ENCODE measurements at places on chromosomes 13 and 19. TPM values are rescaled to one million over a fixed set of nuclear protein-coding genes. Genes with fewer than 3 reads are reported as not detected.
A peak's percentile ranks its signal among the peaks of the same experiment; 100 is the strongest.

SGCG gene
- not detected for total RNA-seq

GRCh38 chr13:19861762-19862161, 1.7 kb downstream of the ZMYM5 start:
- peak overlapping the region; percentile 80 for H3K4me3 ChIP-seq
- peaks cover 56% of the 10 kb centered on the region for H3K36me3 ChIP-seq
- no peaks in the 10 kb centered on the region for H3K27me3 ChIP-seq
- H3K4me1 ChIP-seq = no peaks in the 10 kb centered on the region
- DNase-seq = no peak

DNA sequence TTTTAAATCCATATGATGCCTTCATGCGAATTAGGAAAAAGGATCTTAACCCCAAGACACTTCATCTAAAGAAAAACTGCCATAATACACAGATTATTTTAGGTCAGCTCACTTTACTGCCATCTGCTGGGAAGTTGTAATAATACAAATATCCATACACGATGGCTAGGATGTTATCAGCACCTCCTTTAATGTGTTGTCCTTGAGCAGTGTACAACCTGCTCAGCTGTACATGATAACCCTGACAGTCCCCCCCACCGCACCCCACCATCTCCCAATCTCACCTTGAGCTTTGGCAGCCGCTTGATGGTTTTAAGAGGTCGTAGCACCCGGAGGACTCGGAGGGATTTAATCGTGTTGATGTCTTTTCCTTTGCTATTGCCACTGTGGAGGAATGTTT, 112.2 kb downstream of the IER2 start:
- no peak overlapping the region for H3K4me3 ChIP-seq
- H3K27me3 ChIP-seq = peaks cover 12% of the 10 kb centered on the region
- DNase-seq = no peak
- peaks cover 25% of the 10 kb centered on the region for H3K4me1 ChIP-seq
- H3K36me3 ChIP-seq = peaks cover 8% of the 10 kb centered on the region

DNA sequence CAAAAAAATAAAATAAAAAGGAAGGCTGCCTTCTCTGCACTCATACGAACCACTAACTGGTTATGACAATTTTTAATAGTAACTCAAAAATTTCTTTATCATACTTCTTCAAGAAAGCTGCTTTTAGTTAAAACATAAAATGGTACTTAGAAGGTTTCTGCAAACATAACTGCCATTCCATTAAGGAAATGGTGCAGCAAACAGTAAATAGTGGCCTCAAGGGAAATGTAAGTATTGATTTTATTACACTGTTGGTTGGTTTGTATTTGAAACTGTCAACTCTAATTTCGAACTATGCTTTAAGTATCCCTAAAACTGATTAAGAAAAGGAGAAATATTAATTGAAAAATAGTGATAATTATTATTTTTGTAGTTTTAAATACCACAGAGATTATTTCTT, 278.0 kb downstream of the DACH1 start:
- no peaks in the 10 kb centered on the region for H3K4me1 ChIP-seq
- no peaks in the 10 kb centered on the region for H3K36me3 ChIP-seq
- H3K4me3 ChIP-seq = no peak overlapping the region
- no peak overlapping the region for H3K27ac ChIP-seq
- DNase-seq = no peak

DNA sequence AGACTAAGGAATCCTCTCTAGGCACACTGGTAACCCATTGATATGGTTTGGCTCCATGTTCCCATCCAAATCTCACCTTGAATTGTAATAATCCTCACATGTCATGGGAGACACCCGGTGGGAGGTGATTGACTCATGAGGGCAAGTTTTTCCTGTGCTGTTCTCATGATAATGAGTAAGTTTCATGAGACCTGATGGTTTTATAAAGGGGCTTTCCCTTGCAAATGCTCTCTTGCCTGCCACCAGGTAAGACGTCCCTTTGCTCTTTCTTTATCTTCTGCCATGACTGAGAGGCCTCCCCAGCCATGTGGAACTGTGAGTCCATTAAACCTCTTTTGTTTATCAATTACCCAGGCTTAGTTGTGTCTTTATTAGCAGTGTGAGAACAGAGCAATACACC, 81.4 kb upstream of the GPC6 start:
- no peaks in the 10 kb centered on the region for H3K27me3 ChIP-seq
- no peaks in the 10 kb centered on the region for H3K4me1 ChIP-seq
- no peak overlapping the region for H3K4me3 ChIP-seq
- no peaks in the 10 kb centered on the region for H3K36me3 ChIP-seq

DNA sequence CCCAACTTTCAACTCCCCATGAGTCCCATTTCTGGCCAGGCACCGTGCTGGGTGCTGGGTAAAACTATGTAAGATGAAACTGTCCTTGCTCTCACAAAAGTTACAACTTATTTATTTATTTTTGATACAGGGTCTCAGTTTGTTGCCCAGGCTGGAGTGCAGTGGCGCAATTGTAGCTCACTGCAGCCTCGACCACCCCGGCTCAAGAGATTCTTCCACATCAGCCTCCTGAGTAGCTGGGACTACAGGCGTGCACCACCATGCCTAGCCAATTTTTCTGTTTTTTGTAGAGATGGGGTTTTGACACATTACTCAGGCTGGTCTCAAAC, 12.9 kb upstream of the CADM4 start:
- H3K27me3 ChIP-seq = no peaks in the 10 kb centered on the region
- no peaks in the 10 kb centered on the region for H3K4me1 ChIP-seq
- H3K27ac ChIP-seq = no peak overlapping the region
- H3K36me3 ChIP-seq = peaks cover 71% of the 10 kb centered on the region

DNA sequence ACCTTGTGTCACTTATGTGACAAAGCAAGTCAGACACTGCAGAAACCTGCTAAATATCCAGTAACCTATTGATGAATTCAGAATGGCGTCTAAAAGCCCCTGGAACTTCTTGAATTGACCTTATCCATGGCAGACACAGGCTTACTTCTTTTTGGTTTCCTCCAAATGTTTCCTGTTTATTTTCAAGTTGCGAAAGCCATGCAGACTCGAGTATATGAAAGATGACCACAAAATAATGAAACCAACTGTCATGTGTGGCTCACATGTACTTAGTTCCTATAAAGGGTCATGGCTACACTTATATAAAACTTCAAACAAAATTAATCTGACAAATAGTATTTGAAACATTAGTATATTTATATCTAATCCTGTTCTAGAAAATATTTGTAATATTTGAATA, 113.1 kb upstream of the FNDC3A start:
- H3K4me3 ChIP-seq = no peak overlapping the region
- no peak for DNase-seq
- H3K36me3 ChIP-seq = no peaks in the 10 kb centered on the region
- H3K4me1 ChIP-seq = no peaks in the 10 kb centered on the region
- H3K27ac ChIP-seq = no peak overlapping the region

GRCh38 chr13:26468265-26468801, 89.2 kb upstream of the WASF3 start:
- no peak for DNase-seq
- H3K27me3 ChIP-seq = peaks cover 39% of the 10 kb centered on the region
- H3K27ac ChIP-seq = no peak overlapping the region
- no peaks in the 10 kb centered on the region for H3K4me1 ChIP-seq
- H3K36me3 ChIP-seq = no peaks in the 10 kb centered on the region
